ENCODE measurements at places on chromosomes 7 and 10.
A peak's percentile ranks its signal among the peaks of the same experiment; 100 is the strongest.

GRCh38 chr10:389261-389790 lies 254.1 kb downstream of the ZMYND11 start:
- no peak for DNase-seq

- DNase-seq, result no peak
Observed at GRCh38 chr10:133334503-133335245, 2.0 kb downstream of the CALY start.

DNA sequence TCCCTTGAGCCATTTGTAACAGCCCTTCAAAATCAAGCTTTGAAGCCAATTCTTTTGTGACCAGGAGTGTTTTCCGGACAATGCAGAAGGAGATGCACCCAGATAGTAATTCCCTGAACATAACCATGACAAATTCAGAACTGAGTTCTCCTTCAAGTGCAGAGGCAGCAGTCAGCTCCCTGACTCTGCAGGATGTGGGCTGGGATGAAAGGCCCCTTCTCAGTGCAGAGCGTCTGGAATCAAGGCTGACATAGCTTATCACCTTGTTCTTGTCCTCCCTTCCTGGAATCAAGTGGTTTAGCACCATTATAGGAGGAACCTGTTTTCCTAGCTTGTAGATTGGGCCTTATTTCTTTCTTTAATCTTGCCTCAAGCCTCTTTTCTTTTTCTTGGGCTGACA lies 143.4 kb downstream of the SORCS3 start:
- peak; percentile 78 for DNase-seq

- DNase-seq, result no peak
Observed at GRCh38 chr10:20809631-20810030, 87.5 kb downstream of the NEBL start.

DNA sequence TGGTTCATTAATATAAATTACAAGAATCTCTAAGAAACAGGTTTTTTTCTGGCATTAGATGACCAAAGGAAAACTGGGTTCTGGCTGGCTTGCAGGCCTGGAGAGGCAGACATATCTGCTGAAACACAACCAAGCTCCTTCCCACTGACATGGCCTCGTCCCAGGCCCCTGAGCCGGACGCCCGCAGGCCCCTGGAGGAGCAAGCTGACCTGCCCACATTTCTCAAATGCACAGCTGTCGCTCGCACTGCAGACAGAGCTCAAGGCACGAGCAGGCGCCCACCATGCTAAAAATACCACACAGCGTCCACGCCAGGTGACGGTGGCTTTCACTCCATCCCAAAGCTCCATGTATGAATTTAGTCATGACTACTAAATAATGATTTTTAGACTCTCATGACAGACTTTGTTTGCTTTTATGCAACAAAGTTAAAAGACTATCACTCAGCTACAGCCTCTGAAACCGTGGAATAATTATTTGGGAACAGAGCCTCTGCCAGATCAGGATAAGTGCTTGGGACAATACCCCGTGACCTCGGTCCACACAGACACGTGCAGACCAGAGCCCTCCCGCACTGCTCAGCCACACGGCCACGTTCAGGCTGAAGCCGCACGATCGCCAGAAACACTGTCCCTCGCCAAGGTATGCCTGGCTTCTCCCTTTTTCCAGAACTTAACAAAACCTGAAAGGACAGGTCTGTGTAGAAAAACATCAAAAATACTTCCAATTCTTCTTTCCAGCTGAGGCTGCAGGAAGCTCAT lies 71.1 kb downstream of the DIP2C start:
- no peak for DNase-seq

DNA sequence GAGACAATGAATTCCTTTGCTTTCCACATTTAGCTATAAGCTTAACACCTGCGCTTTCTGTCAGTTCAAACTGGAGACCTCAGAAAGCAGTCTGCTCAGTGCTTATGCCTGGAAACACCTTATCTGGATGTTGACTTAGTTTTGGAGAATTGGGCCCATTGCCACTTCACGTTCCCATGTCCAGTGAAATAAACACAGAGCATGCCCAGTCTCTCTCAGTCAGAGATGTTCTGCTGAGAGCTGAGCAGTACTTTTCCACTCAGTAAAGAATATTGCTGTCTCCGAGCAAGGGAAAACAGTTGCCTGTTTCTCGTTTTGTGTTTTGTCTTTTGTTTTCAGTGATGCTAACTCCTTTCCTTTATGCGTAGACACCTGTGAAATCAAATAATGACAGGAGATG lies 83.2 kb upstream of the PRR15 start:
- no peak for DNase-seq

DNA sequence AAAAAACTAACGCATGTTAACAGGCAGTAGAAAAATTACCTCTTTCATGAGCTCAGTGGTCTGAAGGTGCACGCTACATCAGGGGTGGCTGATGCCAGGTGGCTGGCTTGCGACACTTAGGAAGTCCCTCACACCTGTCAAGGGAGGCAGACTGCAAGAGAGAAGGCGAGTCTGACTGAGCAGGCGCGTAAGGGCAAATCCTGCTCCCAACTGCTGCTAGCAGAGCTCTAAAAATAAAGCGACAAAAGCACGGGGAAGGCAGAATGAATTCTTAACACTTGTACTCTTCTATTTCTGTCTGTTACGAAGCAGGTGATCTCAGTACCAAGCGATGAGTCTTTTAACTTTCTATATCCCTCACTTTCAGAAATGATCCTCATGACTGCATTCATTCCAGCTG lies 33.1 kb downstream of the CACNA2D1 start:
- DNase-seq, result no peak

GRCh38 chr7:46742601-46743000 lies 821.5 kb upstream of the IGFBP3 start:
- no peak for DNase-seq

Data from islet precursor cell (in vitro differentiated cells).